GM20000 (cell line): ENCODE measurements at places on chromosomes 6 and 20.

GRCh38 chr6:9399916-9400315, 964.6 kb upstream of the SLC35B3 start:
- no peak for DNase-seq

GRCh38 chr6:42898891-42899361, 16.9 kb upstream of the PTCRA start:
- DNase-seq: no peak

- DNase-seq: no peak
Measured at GRCh38 chr6:24935366-24936152, at the start of gene RIPOR2. Gene RIPOR2, minus strand, starts transcription at chr6:24935960. Its CDS starts 62 bp downstream, at chr6:24935898.

- DNase-seq: no peak
Measured at GRCh38 chr20:60261333-60261732, 303.1 kb downstream of the CDH26 start.

- DNase-seq: peak; percentile 67
Measured at GRCh38 chr6:159979136-159979874, 10.4 kb downstream of the IGF2R start.
